ENCODE measurements at places on chromosomes 2 and 18. TPM values are rescaled to one million over a fixed set of nuclear protein-coding genes. Genes with fewer than 3 reads are reported as not detected.

Gene COBLL1
- 4.0 TPM for total RNA-seq

Gene SERPINB11
- total RNA-seq, result not detected

Gene SLC9A4
- total RNA-seq, result not detected

Gene RNF125
- 0.23 TPM for total RNA-seq

Gene LIMS4
- 0.56 TPM for total RNA-seq
